Nasal cavity respiratory epithelium epithelial cell of viscerocranial mucosa (primary cell): ENCODE measurements at places on chromosomes 7 and 10. TPM values are rescaled to one million over a fixed set of nuclear protein-coding genes. Genes with fewer than 3 reads are reported as not detected.

The SSC4D gene
- total RNA-seq: 1.0 and 17.3 TPM in 2 replicates

The SPDYE2B gene
- total RNA-seq: not detected in 2 replicates

The PSD gene
- 0.68 and 0.71 TPM in 2 replicates for total RNA-seq

The OPN4 gene
- total RNA-seq: not detected in 2 replicates

The INPP5A gene
- 15.9 and 20.5 TPM in 2 replicates for total RNA-seq
